ENCODE measurements at places on chromosomes 2 and 18.
A peak's percentile ranks its signal among the peaks of the same experiment; 100 is the strongest.

GRCh38 chr2:172842511-172843265, 107.0 kb downstream of the RAPGEF4 start:
- DNase-seq: no peak

GRCh38 chr2:188395903-188396689, 104.4 kb downstream of the GULP1 start:
- no peak for DNase-seq

DNA sequence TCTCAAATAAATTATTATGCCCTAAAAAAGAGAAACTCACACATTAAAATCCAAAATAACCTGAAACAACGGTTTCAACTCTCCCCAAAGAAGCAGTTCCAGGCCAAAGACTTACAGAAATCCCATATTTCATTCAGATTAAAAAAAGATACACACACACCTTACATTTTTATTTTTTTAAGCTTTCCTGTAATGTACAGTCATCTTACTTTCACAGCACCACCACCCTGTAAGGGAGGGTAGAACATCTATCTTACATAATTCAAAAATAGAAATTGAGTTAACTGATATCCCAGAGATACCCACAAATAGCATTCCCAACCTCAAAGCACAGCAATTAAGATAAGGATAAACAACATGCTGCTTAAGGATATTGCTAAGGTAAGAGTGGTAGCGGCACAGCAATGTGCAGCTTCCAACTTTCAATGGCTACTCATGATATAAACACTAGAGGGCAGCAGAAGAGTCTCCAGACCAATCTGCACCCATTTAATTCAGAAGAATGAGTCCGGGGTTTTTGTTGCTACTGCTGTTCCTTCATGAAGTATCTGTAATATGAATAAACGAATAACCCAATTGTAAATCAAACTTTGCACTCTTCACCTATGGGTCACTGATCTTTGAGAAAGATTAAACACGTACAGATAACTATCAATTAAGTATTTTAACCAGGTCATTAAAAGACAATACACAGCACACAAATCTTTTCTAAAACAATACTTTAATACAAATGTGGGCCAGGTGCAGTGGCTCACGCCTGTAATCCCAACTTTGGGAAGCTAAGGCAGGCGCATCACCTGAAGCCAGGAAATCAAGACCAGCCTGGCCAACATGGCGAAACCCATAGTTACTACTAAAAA, 11.3 kb downstream of the GFPT1 start:
- no peak for DNase-seq

- DNase-seq: no peak
Measured at GRCh38 chr2:203510941-203511305, 24.2 kb downstream of the RAPH1 start.

DNA sequence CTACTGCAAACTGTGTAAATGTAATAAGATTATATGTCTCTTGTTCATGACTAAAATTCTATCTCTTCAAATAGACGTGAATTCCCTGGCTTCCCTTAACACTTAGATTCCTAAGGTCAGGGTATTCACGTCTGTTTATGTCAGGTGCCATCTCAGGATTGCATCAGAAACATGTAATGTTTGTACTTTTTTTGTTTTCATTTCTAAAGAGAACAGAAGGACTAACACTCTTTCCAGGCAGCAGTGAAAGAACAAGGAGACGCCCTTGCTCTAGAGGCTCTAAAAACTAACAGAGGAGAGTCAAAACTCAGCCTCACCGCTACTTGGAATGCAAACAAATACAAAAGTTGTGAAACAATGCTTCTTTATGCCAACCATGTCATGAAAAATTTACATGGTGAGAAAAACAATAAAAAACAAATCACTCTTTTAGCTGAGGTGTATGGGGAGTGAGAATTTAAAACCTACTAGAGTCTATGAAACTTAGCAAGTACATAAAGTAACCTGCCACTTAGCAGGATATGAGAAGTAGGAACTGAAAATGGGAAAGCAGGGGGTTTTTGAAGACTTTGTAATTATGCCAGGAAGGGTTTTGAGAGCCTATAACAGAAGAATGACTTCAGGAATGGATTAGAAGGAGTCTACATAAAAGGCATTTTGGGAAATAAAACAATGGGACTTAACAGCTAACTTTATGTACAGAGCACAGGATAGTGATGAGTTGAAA, 522.7 kb downstream of the THSD7B start:
- no peak for DNase-seq

GRCh38 chr2:42844901-42845821, 52.8 kb upstream of the HAAO start:
- peak; percentile 69 for DNase-seq

DNA sequence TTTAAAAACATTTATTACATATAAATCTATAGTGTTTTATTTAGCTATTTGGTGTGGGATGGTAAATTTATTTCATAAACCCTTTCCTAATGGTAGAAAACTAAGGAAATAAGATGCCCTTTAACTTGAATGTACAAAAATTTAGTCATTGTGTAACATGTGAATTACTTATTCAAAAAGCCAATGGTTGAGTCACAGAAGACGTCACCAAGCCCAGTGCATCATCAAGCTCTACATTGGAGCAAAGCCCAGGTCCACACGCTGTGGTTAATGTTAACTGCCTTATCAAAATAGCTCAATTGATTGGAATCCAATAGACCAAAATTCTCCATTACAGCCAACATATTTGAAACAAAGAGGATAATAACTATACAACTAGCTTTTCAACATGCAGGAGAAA, 145.5 kb upstream of the LYPD1 start:
- DNase-seq: no peak

- DNase-seq: no peak
Measured at GRCh38 chr2:191995285-191995684, 148.4 kb upstream of the CAVIN2 start.

DNA sequence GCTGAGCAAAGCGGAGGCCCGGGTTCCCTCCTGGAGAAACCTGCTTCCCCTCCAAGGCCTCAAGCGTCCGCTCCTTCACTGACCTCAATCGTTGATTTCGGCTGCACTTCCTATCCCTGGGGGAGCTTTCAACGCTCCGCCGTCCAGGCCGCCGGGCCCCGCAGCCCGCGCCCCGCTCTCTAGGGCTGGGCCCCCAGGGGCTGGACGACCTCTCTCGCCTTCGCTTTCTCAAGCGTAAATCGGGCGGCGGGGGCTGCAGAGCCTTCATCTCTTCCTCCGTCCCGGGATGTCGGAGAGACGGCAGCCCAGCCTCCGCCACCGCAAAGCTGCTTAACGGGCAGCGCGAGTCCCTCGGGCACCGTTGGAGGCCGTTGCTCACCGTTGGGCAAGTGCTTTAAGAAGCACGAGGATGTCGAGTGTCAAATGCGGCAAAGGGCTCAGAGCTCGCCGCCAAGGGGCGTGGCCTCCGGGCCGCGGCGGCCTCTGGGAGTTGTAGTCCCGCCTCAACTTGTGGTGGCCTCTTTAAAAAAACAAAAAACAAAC, 8.5 kb downstream of the HES6 start:
- DNase-seq: peak; percentile 58

GRCh38 chr2:184305105-184305504, 293.2 kb upstream of the ZNF804A start:
- no peak for DNase-seq

- no peak for DNase-seq
Measured at GRCh38 chr18:49812286-49813068, 856 bp downstream of the ACAA2 start.

- no peak for DNase-seq
Measured at GRCh38 chr2:39665811-39666490, at the start of gene TMEM178A. TSS of gene TMEM178A (plus strand) at chr2:39665917. CDS start at chr2:39665975, 58 bp downstream.

- no peak for DNase-seq
Measured at GRCh38 chr18:60554967-60555366, 182.4 kb upstream of the MC4R start.

DNA sequence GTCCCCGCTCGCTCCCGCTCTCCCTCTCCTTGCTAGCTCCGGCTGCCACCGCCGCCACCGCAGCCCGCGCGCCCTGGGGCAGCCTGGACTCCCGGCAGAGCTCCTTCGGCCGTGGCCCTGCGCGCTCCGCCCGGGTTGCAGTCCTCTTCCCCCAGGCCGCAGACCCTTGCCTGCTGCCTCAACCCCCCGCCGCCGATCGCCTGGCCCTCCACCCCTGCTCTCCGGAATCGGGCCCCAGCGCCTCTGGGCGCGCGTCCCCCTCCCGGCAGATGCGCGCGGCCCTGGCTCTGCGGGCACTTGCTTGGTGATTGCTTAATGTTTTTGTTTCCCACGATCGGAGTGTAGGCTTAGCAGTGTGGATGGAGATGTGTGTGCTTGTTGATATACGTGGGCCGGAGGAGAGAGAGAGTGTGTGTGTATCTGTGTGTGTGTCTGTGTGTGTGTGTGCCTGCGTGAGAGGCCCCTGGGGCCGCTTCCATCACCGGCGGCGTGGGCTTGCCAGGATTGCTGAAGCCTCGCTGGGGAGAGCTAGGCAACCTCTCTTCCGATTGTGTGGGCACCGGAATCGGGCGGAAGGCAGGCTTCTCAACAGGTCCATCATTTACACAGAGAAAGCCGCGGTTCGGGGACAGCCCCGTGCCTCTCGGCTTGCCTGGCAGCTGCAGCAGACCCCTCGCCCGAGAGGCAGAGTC, 877 bp downstream of the INHBB start:
- DNase-seq: no peak

- DNase-seq: no peak
Measured at GRCh38 chr2:16862471-16862870, 196.8 kb upstream of the CYRIA start.

DNA sequence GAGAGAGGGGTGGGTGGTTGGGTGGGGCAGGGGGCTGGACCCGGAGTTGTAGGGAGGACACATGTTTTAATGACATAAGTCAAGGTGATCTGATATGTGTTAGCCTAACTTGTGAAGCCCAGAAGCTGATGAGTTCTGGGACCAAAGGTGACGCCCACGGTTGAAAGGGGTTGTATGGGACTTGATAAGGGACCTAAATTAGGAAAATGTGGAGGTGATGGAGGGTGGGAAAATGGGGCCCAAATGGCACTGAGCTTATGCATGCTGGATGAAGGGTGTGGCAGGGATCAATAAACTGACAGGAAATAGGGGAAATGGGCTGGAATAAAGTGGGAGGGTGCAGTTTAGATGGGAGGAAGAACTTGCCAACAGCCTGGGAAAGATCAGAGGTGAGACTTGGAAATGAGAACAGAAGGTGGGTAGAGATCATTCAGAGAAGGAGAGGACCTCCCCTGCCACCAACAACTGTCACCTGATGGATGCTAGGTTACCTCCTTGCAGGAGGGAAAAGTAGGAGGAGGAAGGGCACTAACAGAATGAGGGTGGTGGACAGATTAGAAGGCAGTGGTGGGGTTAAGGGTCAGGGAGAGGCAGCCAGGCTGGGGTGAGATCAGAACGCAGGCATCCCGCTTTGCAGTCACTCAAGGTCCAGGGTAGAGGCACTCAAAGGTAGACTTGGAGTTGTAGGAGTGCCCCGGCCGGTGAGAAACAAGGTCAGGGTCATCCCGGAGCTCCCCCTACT, 15.3 kb downstream of the WNT10A start:
- DNase-seq: no peak

DNA sequence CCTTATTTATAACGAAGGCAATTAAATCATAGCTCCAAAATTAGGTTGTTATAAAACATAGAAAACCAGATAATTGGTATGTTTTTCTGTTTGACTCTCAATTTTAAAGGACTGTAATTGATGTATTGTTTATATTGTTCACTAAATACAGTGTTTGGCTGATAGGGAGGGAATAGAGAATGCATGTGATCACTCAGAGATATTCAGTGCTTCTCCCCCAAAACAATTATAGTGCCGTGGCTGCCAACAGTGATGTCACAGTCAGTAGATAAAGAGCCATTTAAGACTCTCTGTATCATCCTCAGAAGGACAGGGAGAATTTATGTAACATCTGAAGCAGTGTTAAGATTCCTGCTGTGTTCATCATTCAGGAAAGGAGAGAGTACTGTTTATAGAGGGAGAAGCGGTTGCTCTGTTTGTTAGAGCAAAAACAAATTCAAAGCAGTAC, 69.6 kb downstream of the PHLPP1 start:
- DNase-seq: no peak

DNA sequence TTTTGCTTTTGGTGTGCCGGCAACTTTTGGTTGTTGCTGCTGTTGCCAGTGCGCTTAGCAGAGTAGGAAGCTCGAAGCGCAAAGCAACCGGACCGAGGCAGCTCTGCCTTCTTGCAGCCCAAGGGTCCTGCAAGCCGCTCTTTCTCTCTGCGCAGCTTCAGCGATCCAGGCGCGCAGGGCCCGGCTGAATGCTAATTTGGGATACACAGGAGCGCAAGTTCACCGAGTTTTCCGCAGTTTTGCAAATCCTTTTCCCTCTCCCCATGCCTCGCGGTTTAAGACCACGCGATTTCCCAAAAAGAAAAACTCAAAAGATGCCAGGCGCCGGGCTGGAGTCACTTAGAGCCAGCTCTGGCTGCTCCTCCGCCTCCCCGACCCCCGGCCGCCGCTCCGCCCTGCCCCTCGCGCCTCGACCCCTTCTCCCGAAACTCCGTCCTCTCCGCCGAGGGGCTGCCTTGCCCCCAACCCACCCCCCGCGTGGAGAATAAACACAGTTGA, 13.5 kb upstream of the SIX3 start:
- DNase-seq: no peak

GRCh38 chr18:6328621-6329010, 86.1 kb downstream of the L3MBTL4 start:
- DNase-seq: no peak

DNA sequence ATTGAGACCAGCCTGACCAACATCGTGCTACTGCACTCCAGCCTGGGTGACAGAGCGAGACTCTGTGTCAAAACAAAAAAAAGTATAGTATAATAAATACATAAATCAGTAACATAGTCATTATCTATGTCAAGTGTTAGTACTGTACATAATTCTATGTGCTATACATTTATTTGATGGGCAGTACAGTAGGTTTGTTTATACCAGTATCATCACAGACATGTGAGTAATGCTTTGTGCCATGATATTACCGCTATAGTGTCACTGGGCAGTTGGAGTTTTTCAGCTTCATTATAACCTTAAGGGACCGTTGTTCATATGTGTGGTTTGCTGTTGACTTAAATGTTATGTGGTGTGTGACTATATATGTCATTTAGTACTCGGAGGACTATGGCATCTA, 24.9 kb downstream of the MTA3 start:
- no peak for DNase-seq

GRCh38 chr2:125867908-125868307, 788.0 kb upstream of the GYPC start:
- no peak for DNase-seq

GRCh38 chr2:70113359-70114070, 26.2 kb downstream of the PCBP1 start:
- DNase-seq: no peak

- no peak for DNase-seq
Measured at GRCh38 chr2:238344517-238344916, 24.2 kb downstream of the TRAF3IP1 start.

- peak; percentile 15 for DNase-seq
Measured at GRCh38 chr2:215002500-215002899, 135.9 kb downstream of the ABCA12 start.

GRCh38 chr2:140577453-140577852, 1553.4 kb downstream of the LRP1B start:
- no peak for DNase-seq

DNA sequence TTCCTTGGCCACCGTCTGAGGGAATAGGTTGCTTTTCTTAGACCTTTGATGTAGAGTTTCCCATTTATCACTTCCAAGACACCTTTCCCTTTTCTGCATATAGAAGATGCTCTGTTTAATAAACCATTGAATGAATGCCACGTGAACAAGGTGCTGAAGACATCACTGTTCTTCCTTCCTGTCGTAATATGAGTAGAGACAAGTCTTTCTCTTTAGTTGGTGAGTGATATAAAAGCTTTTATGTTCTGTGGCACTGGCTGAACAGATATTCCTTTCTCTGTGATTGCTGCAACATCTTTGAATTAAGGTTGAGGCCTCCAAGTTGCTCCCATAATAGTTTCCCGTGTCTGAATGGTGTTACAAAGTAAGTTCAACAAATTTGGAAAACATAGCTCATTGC, 38.7 kb downstream of the TTC39C start:
- no peak for DNase-seq

Measured in mucosa of descending colon (tissue), 3 donors.